ENCODE measurements at places on chromosomes 12 and 14.

GRCh38 chr12:614411-614970, 48.8 kb downstream of the NINJ2 start:
- DNase-seq: no peak

DNA sequence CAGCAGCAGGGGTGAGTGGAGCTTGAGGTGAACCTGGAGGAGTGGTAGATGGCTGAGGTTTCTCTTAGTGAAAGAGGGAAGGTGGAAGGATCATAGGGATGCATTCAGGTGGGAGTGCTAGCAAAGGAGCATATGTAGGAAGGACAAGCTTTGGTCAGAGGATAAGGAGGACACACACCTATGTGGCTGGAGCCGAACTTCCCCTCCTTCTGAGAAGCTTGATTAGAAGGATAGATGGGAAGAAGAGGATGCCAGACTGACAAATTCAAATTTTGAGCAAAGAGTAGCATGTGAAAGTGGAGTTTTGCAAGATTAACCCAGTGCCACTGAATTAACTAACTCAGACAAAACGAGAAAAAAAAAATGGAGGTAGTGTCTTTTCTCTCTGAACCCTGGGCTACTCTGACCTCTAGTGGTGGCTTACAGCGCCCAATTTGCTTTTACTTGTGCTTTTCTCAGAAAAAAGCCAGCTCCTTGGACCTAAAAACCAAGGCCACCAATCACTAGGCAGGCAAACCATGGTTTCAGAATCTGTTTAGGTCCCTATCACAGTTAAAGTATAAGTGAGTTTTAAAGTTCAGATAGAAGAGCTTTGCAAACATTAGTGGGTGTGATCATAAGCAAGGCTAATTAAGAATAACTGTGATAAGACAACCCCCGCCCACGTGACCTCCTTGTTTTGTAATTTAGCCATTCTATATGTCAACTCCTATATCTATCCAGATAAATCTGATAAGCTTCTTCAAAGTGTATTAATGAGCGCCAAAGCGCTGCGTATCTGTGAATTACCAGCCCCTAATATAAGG, 15.5 kb downstream of the EMP1 start:
- peak; percentile 30 for DNase-seq

- DNase-seq: no peak
These were observed 12.0 kb upstream of the SLCO1B3 start for GRCh38 chr12:20798554-20798953.

- no peak for DNase-seq
These were observed 33.2 kb downstream of the LRIG3 start for GRCh38 chr12:58887068-58887467.

DNA sequence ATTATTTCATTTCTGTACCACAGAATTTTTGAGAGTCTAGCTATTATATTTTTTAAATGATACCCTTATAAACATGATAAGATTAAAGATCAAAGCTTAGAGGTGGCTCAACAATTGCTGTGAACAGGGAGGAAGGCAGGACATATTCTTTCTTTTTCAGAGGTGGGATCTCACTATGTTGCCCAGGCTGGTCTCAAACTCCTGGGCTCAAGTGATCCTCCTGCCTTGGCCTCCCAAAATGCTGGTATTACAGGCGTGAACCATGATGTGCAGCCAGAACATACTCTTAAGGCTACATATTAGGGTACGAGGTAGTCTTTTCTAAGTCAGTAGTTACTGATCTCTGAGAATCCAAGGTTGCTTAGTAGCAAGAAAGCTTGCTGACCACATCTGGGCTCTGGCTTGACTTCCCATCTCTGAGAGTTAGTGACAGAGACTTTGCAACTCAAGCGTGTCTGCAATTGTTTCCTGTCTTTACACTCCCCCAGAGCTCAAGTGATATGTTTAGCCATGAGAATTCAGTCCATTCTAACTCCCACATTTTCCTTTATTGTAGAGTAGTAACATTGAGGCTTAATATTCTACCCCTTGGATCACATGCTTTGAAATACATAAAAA, 8.6 kb downstream of the RAB5B start:
- no peak for DNase-seq

Data from nucleus accumbens (tissue), 56 donors.